ENCODE measurements at places on chromosomes 7 and 10.

DNA sequence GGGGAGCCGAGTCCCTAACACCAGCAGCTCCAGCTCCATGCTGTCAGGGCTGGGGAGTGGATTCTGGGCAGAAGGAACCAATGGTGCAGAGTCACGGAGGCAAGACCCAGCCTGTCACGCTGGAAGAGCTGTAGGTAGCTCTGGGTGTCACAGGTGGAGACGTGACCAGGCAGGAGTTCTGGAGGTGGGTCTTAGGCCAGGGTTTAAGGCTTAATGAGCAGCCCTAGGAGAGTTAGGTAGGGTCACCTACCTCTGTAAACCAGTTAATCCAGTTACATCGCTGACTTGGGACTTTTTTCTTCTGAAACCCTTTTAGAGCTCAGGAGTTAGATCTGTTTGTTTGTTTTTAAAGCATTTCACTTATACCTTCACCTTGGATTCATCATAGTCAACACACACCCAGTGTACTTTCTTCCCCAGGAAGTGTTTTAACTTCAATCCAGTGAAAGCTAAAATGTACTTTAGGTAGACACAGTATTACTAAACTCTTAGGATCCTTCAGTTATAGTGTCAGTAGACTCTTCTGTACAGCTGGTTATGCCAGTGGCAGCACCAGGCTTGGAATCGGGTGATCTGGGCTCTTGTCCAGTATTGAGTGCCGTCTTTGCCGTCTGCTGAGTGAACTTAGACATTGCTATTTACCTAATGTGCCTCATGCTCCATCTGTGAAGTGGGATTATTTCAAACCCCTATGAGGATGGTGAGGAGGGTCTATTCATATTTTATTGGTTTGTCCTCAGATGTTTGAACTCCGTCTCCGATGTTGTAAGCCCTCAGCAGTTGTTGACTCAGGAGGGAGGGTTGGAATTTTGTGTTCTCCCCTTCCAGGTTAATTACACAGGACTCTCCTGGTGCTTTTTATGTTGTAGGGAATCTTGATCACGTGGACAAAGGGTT lies 31.0 kb downstream of the TACR2 start:
- H3K4me3 ChIP-seq = no peak overlapping the region
- DNase-seq = no peak
- no peaks in the 10 kb centered on the region for H3K27me3 ChIP-seq
- no peak overlapping the region for H3K27ac ChIP-seq
- H3K4me1 ChIP-seq = peaks cover 41% of the 10 kb centered on the region

DNA sequence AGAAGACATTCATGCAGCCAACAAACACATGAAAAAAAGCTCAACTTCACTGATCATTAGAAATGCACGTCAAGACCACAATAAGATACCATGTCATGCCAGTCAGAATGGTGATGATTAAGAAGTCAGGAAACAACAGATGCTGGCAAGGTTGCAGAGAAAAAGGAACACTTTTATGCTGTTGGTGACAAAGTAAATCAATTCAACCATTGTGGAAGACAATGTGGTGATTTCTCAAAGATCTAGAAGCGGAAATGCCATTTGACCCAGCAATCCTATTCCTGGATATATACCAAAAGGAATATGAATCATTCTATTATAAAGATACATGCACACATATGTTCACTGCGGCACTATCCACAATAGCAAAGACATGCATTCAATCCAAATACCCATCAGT lies 77.6 kb downstream of the C10orf90 start:
- H3K4me3 ChIP-seq = no peak overlapping the region
- H3K4me1 ChIP-seq = no peaks in the 10 kb centered on the region
- no peaks in the 10 kb centered on the region for H3K36me3 ChIP-seq
- no peak overlapping the region for H3K27ac ChIP-seq

GRCh38 chr7:135584362-135585353 lies 26.9 kb downstream of the NUP205 start:
- no peak overlapping the region for H3K27ac ChIP-seq
- no peak for DNase-seq
- no peaks in the 10 kb centered on the region for H3K4me1 ChIP-seq
- H3K36me3 ChIP-seq = peaks cover 73% of the 10 kb centered on the region
- H3K27me3 ChIP-seq = no peaks in the 10 kb centered on the region
- H3K4me3 ChIP-seq = no peak overlapping the region

- DNase-seq = no peak
- no peaks in the 10 kb centered on the region for H3K27me3 ChIP-seq
- H3K4me1 ChIP-seq = no peaks in the 10 kb centered on the region
- H3K36me3 ChIP-seq = peaks cover 30% of the 10 kb centered on the region
Measured at GRCh38 chr10:86899132-86899531, 58.3 kb downstream of the MMRN2 start.

DNA sequence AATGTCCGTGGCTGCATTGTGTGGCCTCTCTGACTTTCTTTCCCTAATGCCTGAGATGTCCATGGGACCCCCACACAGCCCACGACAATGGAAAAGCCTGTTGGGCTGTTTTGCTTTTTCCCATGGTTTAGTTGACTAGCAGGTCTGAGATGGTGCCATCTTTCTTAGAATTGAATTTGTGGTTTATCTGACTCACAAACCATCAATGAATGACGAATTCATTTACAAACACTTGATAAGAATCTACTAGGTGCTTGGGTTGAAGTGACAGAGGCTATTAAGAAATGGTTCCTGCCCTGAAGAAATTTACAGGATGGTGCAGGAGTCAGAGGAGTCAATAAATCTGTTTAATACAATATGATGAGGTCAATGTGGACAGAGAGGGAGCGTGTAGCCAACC lies 75.4 kb downstream of the OTUD1 start:
- DNase-seq = no peak
- no peaks in the 10 kb centered on the region for H3K4me1 ChIP-seq
- H3K4me3 ChIP-seq = no peak overlapping the region
- H3K27ac ChIP-seq = no peak overlapping the region

DNA sequence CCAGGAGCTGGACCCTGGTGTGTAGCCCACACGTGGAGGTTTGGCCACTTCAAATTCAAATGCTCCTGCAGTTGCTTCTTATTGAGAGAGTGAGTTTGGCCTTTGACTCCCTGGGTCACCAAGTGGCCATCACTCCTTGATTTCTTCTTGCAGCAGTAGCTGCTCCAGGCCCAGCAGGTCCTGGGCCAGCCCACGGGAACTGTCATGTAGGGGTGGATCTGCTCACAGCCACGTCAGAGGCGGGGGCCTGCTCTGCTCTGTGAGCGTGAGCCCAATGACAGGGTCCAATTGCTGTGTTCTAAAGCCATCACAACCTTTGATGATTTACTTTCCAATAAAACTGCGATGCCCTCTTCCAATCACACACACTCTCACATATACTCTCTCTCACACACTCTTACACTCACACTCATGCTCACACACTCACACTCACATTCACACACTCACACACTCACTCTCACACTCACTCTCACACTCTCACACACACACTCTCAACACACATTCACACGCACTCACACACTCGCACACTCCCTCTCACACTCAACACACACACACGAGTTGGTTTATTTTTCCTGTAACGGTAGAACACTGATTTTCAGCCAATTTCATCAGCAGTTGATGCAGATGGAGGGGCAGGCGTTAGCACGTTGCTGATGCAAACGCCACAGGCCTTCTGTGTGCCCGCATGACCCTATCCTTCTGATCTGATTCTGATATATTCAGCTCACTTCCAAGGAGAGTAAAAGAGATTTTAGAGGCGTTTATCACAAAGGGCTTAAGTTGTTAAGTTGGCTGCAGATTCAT lies 210.7 kb upstream of the PPP2R2D start:
- DNase-seq = no peak
- no peak overlapping the region for H3K27ac ChIP-seq
- no peaks in the 10 kb centered on the region for H3K4me1 ChIP-seq
- H3K36me3 ChIP-seq = no peaks in the 10 kb centered on the region

DNA sequence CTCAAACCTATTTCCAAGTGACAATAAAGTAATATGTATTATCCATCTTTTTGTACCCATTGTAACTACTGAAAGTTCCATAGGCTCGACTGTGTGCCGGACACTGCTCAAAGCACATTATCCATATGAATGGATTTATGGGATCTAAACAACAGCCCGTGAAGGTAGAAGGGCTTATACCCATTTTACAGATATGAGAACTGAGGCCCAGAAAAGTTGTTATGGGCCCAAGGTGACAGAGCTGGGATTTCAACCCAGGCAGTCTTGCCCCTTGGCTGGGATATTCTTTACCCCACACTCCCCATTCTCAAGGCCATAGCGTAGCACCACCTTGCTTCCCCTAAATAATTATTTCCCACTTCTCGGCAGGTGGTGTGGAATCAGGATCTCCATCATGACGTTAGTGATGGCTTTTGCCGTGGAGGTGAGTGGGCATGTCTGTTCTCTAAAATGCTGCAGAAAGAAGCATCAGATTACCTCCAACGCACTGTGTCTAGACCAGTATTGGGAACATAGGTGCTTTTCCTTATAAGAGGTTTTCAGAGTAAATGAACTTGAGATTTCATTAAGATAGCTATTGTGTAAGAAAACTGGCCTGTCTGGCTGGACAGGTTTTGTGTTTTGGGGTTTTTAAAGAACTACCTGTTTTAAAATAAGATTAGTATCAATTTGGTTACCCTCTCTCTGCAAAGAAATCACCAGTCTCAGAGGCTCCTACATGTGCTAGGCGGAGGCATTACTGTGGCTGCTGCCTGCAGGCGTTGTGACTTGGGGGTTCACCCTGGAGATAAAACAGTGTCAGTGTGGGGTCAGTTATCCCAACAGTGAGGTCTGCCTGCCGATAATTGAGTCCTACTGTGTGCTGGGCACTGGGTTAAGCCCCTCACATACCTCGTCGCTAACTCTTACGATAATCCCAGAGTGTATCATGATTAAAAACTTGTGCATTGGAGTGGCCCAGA lies 85.1 kb upstream of the SDK1 start:
- DNase-seq = peak; percentile 23
- no peak overlapping the region for H3K4me3 ChIP-seq
- H3K27me3 ChIP-seq = no peaks in the 10 kb centered on the region
- H3K27ac ChIP-seq = no peak overlapping the region
- no peaks in the 10 kb centered on the region for H3K36me3 ChIP-seq

GRCh38 chr10:121956111-121957061 lies 18.6 kb downstream of the NSMCE4A start:
- no peak overlapping the region for H3K4me3 ChIP-seq
- H3K27me3 ChIP-seq = no peaks in the 10 kb centered on the region
- no peak for DNase-seq
- H3K4me1 ChIP-seq = peaks cover 7% of the 10 kb centered on the region
- H3K36me3 ChIP-seq = peaks cover 13% of the 10 kb centered on the region
- H3K27ac ChIP-seq = no peak overlapping the region

- H3K27ac ChIP-seq = no peak overlapping the region
- peaks cover 5% of the 10 kb centered on the region for H3K4me1 ChIP-seq
- H3K36me3 ChIP-seq = no peaks in the 10 kb centered on the region
- no peaks in the 10 kb centered on the region for H3K27me3 ChIP-seq
- H3K4me3 ChIP-seq = no peak overlapping the region
Measured at GRCh38 chr7:36742911-36743775, 18.8 kb upstream of the AOAH start.

DNA sequence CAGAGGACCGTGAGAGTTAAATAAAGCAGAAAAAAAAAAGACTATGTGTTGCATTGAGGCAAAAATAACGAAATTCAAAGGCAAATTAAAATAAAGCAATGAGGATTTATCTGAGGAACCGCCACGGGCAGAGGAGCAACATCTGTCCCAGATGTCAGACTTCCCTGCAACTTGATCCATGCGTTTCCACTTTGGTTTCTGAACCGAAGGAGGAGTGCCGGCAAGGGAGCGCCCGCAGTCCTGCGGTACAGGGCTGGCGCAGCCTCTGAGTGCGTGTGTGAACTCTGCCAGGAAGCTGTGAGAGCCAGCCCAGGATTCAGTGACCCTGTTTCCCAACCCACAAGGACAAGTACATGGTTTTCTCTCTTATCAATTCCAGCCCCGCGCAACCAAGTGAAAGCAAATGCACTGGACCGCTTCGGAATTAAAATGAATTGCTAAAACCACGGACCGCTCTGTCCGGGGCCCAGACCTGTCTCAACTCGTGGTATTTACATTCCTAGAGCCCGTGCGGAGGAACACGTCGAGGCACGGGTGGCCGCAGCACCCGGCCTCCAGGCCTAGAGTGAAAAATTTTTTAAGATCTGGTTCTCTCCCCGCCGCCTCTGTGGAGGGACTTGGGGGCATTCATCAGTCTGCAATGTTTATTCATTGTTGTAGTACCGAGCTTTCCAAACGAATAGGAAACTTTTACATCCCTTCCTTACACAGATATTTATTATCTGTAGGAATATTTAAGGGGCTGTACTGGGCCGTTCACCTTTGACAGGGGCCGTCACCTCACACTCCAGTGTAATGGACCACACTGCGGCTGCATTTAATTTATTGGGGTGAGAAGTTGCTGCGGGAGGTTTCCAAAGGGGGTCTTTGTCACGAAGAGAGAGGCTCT lies 291.5 kb upstream of the NFE2L3 start:
- DNase-seq = no peak
- H3K4me1 ChIP-seq = peaks cover 6% of the 10 kb centered on the region
- no peaks in the 10 kb centered on the region for H3K36me3 ChIP-seq
- peaks cover 27% of the 10 kb centered on the region for H3K27me3 ChIP-seq

GRCh38 chr10:132249824-132250375 lies 57.9 kb downstream of the STK32C start:
- H3K36me3 ChIP-seq = no peaks in the 10 kb centered on the region
- H3K27me3 ChIP-seq = no peaks in the 10 kb centered on the region
- H3K4me1 ChIP-seq = no peaks in the 10 kb centered on the region
- DNase-seq = no peak

DNA sequence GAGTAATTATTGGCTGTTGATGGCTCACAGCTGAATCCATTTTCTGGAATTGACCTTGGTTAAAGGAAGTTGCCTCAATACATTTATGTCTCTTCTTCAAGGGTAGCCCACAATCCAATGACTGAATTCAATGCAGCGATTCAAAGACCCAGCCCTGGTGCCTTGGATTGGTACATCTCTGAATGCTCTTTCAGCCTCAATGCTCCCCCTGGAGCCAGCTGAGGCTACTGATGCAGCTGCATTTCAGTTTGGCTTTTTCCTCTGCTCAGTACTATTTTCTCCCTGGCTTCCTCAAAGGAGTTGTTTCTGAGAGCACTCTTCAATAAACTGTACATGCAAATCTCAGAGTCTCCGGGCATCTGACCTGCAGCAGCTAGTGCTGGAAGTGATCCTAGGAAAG lies 633 bp upstream of the EBLN1 start:
- no peak overlapping the region for H3K4me3 ChIP-seq
- DNase-seq = no peak
- H3K27me3 ChIP-seq = peaks cover 8% of the 10 kb centered on the region
- H3K4me1 ChIP-seq = no peaks in the 10 kb centered on the region
